ENCODE measurements at places on chromosomes 1 and 21.

DNA sequence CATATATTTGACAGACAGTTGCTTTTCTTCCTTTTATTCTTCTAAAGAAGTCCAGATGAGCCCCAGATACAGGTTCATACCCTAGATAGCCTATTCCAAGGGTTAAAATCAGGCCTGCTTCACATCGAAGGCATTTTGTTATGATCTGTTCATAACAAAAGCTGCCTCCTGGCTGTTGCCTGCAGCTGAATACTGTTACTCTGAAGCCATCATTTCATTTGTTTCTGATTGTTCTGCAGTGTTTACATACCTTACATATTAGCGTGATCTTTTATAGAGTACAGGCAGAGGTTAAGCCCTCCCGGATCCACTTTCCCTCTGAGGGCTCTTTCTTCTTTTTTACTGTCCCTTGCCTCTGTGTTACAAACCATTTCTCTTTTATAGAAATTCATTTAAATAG is 219.0 kb upstream of the HOOK1 start:
- DNase-seq = peak; percentile 60

GRCh38 chr1:244675167-244675566 is 22.2 kb downstream of the DESI2 start:
- no peak for DNase-seq

DNA sequence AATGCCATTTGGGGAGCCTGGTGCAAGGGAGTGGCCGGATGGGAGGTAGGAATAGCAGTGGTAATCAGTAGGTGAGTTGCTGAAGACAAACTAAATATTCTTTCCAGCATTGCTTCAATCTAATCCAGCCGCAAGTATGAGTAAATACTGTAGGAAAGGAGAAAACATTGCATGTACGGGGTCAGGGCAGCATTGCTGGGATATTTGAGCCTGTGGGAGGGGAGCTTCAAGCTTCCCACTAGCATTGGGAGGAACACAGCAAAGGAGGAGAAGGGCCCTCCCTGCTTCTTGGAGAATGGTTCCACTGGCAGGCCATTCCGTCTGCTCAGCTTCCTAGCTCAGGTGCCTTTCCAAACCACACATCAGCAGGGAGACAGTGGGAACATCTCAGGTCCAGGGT is 15.2 kb downstream of the CAPN2 start:
- no peak for DNase-seq

GRCh38 chr1:159838715-159839114 is 12.0 kb downstream of the SLAMF8 start:
- no peak for DNase-seq

GRCh38 chr1:111488669-111489068 is 14.8 kb downstream of the ADORA3 start:
- DNase-seq = no peak

GRCh38 chr1:28162151-28162550 is 14.3 kb downstream of the PTAFR start:
- DNase-seq = no peak

GRCh38 chr1:224054012-224054411 is 59.9 kb upstream of the FBXO28 start:
- DNase-seq = no peak

DNA sequence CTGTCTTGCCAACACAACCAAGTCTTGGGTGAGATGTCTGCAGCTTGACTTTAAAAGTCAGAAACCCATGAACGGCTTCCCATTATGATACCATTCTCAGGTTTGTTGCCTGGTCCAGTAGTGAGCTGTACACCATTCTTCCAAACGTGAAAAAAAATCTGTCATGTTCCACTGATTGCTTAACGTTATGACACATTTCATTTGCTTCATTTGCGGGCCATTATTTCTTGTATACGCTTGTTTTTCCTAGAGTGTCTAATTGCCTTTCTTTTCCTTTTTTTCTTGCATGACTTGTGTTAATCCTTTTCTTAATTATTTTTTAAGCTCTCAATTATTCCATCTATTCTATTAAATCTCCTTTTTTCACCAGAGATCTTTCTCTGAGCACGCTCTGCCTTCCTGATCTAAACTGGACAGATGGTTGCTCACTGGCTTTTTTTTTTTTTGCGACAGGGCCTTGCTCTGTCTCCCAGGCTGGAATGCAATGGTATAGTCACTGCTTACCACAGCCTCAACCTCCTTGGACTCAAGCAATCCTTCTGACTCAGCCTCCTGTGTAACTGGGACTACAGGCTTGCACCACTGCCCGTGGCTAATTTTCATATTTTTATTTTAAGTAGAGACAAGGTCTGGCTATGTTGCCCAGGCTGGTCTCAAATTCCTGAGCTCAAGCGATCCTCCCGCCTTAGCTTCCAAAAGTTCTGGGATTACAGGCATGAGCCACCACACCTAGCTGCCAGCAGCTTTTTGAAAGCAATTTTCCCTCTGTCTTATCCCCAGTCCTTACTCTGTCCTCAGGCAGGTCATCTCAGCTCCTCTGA is 31.7 kb upstream of the CAMTA1 start:
- no peak for DNase-seq

Data from HAP-1 (cell line).